ENCODE measurements at places on chromosomes 2 and 18. TPM values are rescaled to one million over a fixed set of nuclear protein-coding genes. Genes with fewer than 3 reads are reported as not detected.
A peak's percentile ranks its signal among the peaks of the same experiment; 100 is the strongest.

Gene NEB
- 1.4 TPM for total RNA-seq

Gene CNGA3
- not detected for total RNA-seq

DNA sequence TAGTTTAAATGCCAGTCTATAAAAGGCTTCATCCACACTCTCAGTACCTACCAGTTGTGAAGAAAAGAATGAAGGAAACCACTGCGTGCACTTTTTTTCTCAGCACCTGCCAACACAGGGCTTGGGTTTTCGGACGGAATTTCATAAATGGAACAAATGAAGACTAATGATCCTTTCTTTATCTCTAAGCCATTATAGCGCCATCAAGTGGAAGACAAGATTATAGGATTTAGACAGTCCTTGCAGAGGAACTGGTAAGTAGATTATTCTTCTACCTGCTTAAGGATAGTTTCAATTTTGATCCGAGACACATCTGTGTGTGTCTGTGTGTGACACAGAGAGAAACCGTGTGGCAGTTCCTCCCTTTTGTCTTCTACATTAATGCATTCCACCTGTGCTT lies 245.6 kb downstream of the NRXN1 start:
- no peak overlapping the region for H3K27ac ChIP-seq
- no peaks in the 10 kb centered on the region for H3K4me1 ChIP-seq
- H3K4me3 ChIP-seq: no peak overlapping the region
- no peak for DNase-seq
- H3K27me3 ChIP-seq: no peaks in the 10 kb centered on the region

Gene NFE2L2
- total RNA-seq: 37.4 TPM

Gene IGFBP5
- 23.5 TPM for total RNA-seq

DNA sequence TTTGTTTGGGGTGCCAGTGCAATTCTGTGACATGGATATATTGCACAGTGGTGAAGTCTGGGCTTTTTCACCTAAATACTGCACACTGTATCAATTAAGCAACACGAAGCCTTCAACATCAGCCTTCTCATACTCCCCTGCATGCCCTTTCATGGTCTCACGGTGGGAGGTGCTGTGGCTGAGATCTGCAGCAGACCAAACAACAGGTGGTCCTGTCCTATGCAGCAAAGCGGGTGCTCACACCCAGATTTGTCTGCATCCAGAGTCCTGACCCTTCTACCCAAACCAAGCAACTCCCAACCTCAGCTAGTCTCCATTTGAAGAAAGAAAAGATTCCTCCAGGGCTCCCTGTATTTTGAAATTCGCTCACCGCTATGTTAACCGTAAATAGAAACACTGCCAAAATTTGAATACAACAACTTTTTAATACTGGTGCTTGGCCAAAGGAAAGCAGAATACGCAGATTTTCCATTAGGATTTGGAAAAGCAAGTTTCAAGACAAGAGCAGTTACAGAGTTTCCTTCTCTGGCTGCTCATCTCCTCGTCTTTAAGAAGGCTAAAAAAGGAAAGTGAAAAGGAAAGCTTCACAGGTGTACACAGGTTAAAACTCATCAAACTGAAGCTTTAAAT lies 34.9 kb downstream of the FAM168B start:
- H3K27me3 ChIP-seq: no peaks in the 10 kb centered on the region
- H3K4me3 ChIP-seq: no peak overlapping the region
- no peak for DNase-seq
- no peak overlapping the region for H3K27ac ChIP-seq
- H3K36me3 ChIP-seq: peaks cover 24% of the 10 kb centered on the region
- no peaks in the 10 kb centered on the region for H3K4me1 ChIP-seq

DNA sequence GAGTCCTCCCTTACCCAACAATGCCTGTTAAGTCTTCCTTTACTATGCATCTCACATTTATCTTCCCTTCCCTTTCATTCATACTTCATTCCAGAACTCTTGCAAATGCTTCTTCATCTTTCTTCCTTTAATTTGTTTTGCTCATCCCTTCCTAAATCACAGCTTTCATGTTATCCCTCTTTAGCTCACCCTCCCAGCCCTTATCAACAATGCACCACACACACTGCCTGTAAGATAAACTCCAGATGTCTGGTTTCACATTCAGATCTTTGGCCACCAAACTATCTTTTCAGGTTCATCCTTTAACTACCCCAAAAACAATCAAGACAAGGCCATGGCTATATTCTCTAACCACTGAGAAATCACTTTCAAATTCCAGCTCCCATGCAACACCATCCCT lies 3.4 kb downstream of the CCDC93 start:
- no peaks in the 10 kb centered on the region for H3K27me3 ChIP-seq
- H3K36me3 ChIP-seq: no peaks in the 10 kb centered on the region
- no peak overlapping the region for H3K27ac ChIP-seq
- DNase-seq: no peak
- peaks cover 26% of the 10 kb centered on the region for H3K4me1 ChIP-seq
- H3K4me3 ChIP-seq: no peak overlapping the region

DNA sequence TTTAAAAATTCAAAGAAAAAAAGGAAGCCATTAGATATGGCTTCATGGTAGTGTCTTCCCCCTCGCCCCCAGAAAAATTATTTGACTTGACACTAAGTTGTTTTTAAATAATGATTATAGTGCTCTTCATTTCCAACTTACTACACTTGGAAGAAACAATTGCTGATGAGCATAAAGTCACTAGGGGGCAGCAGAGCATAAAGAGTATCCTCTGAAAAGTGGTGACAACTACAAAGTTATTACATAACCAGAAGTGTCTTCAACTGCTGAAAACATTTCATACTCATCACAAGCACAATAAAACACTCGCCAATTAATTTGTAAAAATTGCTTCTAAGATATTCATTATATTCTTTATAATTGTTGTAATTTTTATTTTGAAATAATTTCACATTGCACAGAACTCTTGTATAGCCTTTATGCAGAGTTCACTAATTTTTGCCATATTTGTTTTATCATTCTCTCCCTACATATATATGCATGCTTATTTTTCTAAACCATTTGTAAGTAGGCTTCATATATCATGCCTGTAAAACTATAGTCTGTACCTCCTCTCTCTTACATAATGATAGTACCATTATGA lies 54.9 kb downstream of the EXOC6B start:
- H3K27me3 ChIP-seq: no peaks in the 10 kb centered on the region
- H3K4me3 ChIP-seq: no peak overlapping the region
- no peaks in the 10 kb centered on the region for H3K36me3 ChIP-seq
- DNase-seq: no peak
- H3K27ac ChIP-seq: no peak overlapping the region

Gene CPLX4
- 0.10 TPM for total RNA-seq

- no peaks in the 10 kb centered on the region for H3K4me1 ChIP-seq
- no peaks in the 10 kb centered on the region for H3K27me3 ChIP-seq
- no peaks in the 10 kb centered on the region for H3K36me3 ChIP-seq
- no peak for DNase-seq
These were observed 111.8 kb upstream of the DCC start for GRCh38 chr18:52228166-52228565.

DNA sequence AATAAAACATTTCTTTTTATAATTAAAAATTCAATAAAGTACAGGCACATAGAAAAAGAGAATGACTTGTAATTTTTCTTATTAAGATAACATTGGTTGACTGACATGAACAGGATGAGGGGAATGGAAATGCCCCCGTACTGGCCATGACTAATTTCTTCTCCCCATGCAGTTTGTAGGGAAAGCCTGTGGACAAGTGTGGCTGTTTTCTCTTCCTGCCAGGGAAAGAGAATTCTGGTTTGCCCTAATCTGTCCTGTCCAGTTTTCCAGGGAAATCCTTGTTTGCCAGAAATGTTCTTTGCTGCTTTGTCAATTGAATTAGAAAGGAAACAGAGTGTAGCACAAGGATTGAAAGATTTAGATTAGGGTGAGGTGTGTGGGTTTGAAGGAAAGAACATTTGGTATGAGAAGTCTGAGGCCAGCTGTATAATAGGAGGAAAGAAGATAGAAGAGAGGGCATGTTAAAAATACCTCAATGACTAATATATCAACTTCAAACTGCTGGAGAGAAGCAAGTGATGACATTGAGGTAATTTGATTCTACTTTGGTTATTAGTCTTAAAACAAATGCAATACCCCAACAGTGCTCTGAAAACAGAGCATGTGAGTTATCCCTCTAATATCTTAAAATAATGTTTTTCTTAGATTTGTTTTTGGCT lies 593.9 kb upstream of the ZNF804A start:
- no peak for DNase-seq
- H3K4me3 ChIP-seq: no peak overlapping the region
- H3K27ac ChIP-seq: no peak overlapping the region
- H3K36me3 ChIP-seq: no peaks in the 10 kb centered on the region

Gene IL36RN
- not detected for total RNA-seq

Gene TUBB6
- total RNA-seq: 4.5 TPM

DNA sequence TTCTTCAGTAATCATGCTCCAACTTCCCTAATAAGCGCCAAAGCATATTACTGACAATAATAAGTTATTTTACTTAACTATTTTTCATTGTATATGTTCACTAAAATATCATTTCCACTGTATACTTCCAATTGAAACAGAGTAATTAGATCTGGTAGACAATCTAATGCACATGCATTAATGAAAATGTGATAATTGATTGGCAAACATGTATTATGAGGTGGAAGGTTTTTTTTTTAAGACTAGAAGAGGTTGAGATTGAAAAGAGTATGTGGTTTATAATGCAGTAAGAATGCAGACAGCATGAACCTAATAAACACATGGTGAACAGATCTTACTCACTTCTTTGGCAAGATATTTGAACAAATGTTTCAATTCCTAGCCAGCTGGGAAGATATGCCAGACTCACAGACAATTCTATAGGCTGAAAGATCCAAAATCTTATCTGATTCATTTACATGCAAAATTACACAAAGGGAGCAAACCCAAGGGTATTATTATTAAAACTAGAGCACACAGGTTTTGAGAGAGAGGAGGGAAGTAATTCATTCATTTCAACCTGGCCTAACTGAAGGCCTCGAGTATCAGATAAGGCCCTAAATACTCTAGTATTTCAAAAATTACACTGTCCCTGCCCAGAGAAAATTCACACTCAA lies 2.8 kb downstream of the NCKAP1 start:
- no peaks in the 10 kb centered on the region for H3K36me3 ChIP-seq
- no peak for DNase-seq
- peaks cover 41% of the 10 kb centered on the region for H3K4me1 ChIP-seq
- H3K27ac ChIP-seq: peak overlapping the region; percentile 25
- no peak overlapping the region for H3K4me3 ChIP-seq

Gene DPP4
- 18.4 TPM for total RNA-seq

DNA sequence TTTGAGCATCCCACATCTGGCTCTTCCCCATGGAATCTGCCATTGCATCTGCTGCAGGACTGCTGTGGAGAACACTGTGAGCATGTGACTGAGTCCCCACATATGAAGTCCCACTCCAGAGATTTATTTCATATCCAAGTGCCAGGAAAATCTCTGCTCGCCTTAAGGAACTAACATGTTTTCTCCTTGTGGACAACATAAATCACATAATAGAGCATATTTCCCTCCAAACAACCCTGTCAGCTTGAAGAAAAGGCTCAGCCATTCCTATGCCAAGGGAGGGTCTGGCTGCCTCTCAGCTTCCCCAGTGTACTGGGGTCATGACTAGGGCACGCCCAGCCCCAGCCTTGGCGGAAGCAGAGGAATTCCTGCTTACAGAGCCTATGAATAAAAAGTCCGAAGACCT lies 193.7 kb downstream of the DNER start:
- no peaks in the 10 kb centered on the region for H3K27me3 ChIP-seq
- no peak overlapping the region for H3K4me3 ChIP-seq
- no peaks in the 10 kb centered on the region for H3K4me1 ChIP-seq
- no peak for DNase-seq

DNA sequence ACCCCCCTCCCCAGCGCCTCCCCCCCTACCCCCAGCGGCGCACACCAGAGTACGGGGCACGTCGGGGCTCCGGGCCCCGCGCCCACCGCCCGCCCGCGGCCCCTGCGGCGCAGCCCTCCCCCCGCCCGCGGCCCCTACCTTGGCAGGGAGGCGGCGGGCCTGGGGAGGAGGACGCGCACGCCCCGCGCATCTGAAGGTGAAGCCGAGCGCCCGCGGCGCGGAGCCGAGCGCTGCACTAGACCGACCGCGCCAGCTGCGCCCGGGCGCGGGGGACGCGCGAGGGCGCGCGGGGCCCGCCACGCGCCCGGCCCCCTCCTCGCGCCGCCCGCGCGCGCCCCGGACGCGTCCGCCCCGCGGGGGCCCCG lies at the start of gene ZNF516:
Gene ZNF516, minus strand, starts transcription at position 237 of the 365 bp plus-strand sequence. CDS start 52,188 bp downstream, outside the sequence.
- H3K27me3 ChIP-seq: no peaks in the 10 kb centered on the region
- DNase-seq: no peak
- no peaks in the 10 kb centered on the region for H3K4me1 ChIP-seq
- no peaks in the 10 kb centered on the region for H3K36me3 ChIP-seq
- H3K4me3 ChIP-seq: peak within 1 kb of the TSS; percentile 69

GRCh38 chr18:2240311-2240705 lies 331.0 kb downstream of the METTL4 start:
- H3K4me1 ChIP-seq: no peaks in the 10 kb centered on the region
- H3K27me3 ChIP-seq: no peaks in the 10 kb centered on the region
- no peak for DNase-seq
- no peaks in the 10 kb centered on the region for H3K36me3 ChIP-seq

Gene CDH20
- total RNA-seq: not detected

Gene FTCDNL1
- total RNA-seq: 7.3 TPM

DNA sequence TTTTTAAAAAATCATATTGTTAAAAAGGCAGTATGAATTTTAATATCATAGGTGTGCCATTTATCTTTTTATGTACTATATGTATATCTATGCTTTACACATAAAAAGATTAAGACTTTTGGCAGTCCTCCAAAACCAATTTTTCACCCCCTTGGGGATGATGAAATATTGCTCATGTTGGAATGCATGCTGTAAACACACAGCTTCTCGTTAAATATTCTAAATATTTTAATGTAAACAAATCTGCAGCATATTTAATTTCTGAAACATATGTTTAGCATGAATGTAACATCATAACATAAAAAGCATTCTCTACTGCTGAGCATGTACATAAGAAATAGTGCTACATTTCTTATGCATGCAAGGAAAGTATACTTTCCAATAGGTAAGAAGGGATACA lies 484.3 kb upstream of the LRATD1 start:
- no peak overlapping the region for H3K27ac ChIP-seq
- no peak for DNase-seq
- H3K36me3 ChIP-seq: no peaks in the 10 kb centered on the region
- no peaks in the 10 kb centered on the region for H3K27me3 ChIP-seq

GRCh38 chr2:104965900-104966299 lies 72.0 kb upstream of the MRPS9 start:
- no peak overlapping the region for H3K4me3 ChIP-seq
- H3K4me1 ChIP-seq: no peaks in the 10 kb centered on the region
- no peaks in the 10 kb centered on the region for H3K36me3 ChIP-seq

Gene CIDEA
- not detected for total RNA-seq

Gene TCF23
- not detected for total RNA-seq

GRCh38 chr2:88574445-88574844 lies 52.8 kb downstream of the EIF2AK3 start:
- H3K4me1 ChIP-seq: no peaks in the 10 kb centered on the region
- H3K4me3 ChIP-seq: no peak overlapping the region
- H3K27me3 ChIP-seq: no peaks in the 10 kb centered on the region
- no peak overlapping the region for H3K27ac ChIP-seq

DNA sequence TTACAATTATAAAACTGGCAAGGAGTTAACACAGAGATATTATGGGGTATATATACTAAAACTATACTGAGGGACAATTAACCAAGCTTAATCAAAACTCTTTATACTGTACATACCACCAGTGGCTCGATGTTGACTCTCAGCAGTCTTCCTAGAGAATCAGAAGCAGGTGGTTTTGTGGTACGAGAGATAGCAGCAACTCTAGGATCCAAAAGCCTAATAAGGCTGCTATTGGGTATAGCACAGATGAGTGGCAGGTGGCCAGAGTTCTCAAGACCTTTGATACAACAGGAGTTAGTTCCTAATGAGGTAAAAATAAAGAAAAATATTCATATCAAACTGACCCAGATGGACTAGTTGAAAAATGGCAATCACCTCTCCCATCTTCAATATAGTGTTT lies 45.5 kb upstream of the COL5A2 start:
- no peak for DNase-seq
- H3K27me3 ChIP-seq: no peaks in the 10 kb centered on the region
- H3K4me1 ChIP-seq: no peaks in the 10 kb centered on the region
- H3K36me3 ChIP-seq: no peaks in the 10 kb centered on the region
